ENCODE measurements at places on chromosomes 3 and 15.

DNA sequence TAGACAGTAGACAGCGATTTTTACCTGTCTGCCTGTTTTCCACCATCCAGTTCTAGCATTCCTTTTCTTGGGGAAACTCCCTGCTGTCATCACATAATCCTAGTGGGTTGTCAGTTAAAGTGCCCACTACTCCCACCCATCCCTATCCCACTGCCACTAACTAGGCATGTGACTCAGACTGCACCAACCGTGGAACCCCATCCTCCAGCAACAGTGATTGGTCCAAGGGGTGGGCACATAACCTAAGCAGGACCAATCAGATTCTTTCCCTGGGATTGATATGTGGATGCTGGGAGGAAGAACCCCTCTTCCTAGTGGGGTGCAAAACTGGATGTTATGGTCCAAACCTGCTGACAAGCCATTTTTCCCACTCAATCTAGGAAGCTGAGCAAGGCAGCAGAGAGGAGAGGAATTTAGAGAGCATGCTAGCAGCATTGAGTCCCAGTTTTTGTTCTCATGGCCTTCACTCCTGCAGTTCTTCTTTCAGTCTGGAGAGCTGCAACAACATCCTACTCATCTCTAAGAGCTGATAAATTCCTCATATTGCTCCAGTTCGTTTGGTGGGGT, 3.9 kb upstream of the INSYN1 start:
- DNase-seq = no peak

GRCh38 chr3:71374582-71374981, 208.9 kb downstream of the FOXP1 start:
- DNase-seq = no peak

DNA sequence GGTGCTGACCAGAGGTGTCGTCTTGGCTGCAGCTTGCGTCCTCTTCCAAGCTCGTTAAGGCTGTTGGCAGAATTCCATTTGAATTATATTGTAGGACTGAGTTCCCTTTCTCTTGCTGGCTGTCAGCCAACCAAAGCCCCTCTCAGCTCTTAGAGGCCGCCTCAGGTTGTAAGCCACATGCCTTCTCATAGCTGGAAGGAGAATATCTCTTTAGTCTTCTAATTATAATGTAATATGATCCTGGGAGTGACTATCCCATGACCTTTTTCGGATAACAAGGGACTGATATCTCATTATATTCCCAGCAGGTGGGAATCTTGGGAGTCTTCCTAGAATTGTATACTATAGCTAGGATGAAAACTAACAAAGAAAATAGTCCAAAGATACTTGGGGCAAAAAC, 4.8 kb downstream of the SCG5 start:
- no peak for DNase-seq

- no peak for DNase-seq
These were observed 2.4 kb upstream of the RPL29 start for GRCh38 chr3:51997935-51998596.

DNA sequence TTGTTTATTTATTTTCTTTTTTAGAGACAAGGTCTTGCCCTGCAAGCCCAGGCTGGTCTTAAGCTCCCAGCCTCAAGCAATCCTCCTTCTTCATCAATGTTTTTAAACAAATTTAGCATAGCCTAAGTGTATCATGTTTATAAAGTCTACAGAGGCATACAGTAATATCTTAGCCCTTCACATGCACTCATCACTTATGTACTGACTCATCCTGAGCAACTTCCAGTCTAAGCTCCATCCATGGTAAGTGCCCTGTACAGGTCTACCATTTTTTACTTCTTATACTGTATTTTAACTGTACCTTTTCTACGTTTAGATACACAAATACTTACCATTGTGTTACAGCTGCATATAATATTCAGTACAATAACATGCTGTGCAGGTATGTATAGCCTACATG, 860.0 kb downstream of the FHIT start:
- DNase-seq = no peak

DNA sequence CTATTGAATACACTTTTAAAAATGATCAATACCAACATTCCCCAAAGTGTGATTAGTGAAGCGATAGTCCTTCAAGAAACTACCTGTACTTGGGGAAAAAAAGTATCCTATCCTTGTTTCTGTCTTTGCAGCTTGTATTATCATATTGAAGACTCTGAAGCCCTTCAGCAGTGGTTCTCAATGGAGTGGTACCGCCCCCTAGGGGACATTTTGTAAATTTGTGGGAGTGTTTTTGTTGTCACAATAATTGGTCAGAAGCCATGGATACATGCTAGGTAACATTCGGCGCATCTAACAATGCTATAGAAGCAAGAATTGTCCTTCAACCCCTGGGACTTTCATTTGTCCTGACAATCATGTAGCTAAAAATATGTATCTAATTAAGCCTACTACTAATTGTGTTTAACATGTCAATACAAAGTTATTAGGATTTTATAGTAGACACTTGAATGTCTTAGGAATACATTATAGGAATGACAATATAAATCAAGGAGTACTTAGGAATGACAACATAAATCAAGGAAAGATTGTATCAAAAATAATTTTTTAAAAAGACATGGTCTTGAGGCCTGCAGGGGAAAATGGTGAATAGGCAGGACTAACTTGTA, 53.7 kb downstream of the NMD3 start:
- DNase-seq = no peak

DNA sequence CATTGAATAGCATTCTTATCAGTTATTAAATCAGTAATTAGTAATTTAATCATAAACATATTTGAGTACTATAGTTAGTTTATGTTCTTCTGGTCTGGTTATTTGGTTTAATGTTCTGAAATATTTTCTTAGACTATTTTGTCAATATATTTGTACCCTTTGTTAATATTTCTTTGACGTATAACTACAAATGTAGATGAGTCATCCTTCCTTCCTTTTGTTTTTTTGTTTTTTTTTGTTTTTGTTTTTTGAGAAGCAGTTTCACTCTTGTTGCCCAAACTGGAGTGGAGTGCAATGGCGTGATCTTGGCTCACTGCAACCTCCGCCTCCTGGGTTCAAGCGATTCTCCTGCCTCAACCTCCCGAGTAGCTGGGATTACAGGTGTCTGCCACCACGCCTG, 17.4 kb upstream of the EIF3J start:
- DNase-seq = no peak

GRCh38 chr3:40021338-40021737, 211.9 kb downstream of the MYRIP start:
- no peak for DNase-seq

DNA sequence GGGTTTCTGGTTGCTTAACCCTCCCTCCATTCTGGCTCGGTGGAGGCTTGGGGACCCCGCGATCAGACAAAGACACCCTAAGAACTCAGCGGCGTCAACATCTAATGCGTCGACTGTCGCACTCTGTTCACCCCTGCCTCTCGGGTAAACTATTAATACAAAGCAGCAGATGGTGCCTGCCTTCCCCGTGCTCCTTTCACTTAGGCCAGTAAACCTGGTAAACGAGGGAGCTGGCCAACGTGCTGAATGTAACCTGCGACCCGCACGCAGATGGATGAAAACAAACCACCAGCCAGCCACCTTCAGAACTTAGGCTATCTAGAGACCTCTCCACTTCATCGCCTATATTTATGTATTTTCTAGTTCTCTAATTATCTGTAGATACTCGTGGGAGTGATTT, 848 bp upstream of the CADPS start:
- DNase-seq = no peak

DNA sequence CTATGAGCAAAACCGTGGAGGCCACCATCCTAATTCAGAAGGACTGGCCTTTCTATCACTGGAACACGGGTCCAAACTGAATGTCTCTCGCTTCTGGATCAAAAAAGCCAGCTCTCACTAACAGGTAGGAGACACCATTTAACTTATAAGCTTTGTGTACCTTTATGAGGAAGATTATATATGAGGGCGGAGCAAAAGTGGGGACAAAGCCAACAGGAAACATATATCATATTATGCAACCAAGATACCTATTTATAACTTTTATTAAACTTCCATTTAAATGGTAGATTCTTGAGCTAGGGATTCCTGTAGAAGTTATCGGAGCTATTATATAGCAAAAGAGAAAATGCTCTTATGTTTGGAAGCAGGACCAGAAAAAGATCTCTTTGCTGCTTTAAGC, 78.4 kb downstream of the IGF2BP2 start:
- DNase-seq = peak; percentile 47

DNA sequence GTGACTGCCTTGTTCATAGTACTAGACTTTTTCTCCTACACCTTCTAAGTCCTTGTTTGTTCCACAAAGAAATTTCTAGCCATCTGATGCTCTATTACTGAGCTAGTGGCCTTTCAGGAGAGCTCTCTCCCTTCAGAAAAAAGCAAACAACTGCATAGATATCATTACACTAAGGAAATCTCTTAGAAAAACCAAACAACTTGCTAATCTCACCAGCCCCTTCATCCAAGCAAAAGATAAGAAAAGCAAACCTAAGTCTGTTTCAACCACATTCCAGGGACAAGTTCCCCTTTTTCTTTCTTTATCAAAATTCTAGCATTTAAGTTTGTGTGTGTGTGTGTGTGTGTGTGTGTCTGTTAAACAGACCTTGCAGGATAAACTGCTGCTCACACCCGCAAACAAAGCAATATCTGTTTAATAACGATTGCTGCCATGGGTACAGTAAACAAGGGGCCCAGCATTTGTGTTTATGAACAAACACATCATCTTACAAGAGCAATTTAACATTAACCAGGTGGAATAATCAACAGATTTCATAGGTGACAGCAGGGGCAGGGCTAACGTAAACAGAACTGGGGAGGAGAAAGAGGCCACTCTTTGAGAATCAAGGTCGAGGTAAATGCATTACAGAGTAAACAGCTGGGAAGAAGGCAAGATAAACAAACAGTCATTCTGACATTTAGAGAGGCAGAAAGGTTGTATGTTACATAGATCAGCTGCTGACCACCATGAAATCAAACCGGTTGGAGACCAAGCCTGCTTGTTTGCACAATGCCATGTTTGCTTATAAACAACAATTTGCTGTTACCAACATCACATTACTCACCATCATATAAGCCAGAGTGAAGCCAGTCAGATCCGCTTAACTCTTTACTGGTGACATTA, 375.1 kb downstream of the FOXP1 start:
- peak; percentile 40 for DNase-seq

DNA sequence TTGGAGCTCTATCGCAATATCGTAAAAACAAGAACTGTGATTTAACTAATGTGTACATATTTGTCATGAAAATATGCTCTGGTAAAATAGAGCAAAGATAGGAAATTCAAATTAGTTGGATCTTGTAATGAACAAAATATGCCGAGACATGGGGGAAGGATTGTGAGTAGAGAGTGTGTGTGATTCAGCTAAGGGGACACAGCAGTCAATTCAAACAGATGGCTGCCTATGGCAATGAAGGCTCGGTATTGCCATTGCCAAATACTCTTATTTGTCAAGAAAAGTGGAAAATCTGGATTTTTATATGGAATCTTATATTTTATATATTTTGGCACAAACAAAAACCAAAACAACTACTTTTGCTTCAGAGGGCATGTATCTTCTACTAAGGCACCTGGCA, 227.3 kb upstream of the BCHE start:
- DNase-seq = no peak

GRCh38 chr3:191521055-191521454, 60.1 kb downstream of the PYDC2 start:
- DNase-seq = no peak

GRCh38 chr3:197953325-197953724, 3.3 kb downstream of the RPL35A start:
- no peak for DNase-seq

DNA sequence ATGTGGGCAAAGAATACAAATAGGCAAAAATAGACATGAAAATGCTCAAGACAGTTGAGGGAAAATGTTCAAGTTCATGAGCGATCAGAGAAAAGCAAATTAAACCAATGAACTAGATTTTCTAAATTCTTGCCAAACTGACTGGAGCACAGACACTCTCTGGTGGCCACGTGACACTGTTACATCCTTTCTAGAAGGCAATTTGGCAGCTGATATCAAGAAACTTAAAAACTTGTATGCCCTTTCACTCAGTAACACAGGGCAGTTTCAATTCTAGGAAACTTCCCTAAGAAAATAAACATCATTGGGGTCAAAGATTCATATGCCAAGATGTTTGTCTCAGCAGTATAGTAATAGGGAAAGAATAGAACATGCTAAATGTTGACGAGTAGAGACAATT, 52.2 kb downstream of the ABHD5 start:
- no peak for DNase-seq

DNA sequence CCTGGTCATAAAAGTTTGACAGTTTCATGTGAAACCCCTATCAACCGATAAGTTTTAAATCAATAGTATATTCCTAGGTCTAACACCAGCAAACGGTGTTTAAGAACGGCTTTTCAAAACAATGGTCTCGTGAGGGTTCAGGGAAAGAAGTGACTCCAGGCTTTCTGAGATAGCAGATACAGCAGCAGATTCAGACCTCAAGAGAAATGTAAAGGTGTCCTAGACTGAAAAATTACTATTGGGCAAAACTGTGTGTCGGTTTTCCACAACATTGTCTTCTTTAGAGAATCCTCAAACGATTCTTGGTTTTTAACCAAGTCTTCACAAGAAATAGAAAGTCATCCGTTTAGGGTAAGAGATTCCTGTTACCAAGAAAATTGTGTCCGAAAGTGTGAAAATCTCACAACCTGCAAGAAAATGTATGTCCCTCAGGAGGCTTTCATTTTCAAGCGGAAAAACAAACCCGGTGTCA, 1.2 kb downstream of the SETD2 start:
- no peak for DNase-seq
